ENCODE measurements at places on chromosomes 2 and 18.

DNA sequence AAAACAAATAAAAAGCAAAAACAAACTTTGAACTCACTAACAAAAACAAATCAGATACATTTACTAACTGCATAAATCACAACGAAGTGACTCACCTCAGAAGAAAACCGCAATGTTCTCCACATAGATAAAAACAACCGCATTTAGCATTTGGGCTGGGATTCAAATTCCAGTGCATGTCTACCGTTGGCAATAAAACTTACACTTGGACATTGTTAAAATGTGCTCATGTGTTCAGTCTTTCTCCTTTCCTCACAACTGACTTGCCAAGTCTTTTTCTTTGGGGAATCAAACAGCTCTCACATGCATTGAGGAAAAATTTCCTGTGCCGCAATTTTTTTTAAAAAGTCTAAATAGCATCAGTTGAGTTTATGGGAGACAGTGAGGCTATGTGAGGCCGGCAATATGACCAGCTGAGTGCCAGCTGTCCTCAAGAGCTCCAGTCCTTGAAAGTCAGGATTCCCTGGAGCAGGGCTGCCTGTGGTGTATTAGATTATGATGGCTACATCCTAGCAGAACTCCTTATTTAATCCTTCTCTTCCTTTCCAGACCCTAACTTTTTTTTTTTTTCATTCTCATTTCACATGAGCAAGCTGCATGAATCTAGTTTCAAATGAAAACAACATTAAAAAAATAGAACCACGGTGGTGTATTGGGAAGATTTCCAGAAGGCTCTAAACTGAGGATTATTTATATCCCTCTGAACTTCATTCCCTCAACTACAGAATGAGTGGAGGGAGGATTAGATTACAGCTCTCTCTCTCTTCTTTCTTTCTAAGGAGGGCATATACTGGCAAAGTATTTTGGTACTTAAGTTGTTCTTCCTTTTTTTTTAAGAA lies 70.2 kb upstream of the MEIS1 start:
- no peak for DNase-seq

- DNase-seq = no peak
Measured at GRCh38 chr2:3652896-3653625, 4.9 kb upstream of the ALLC start.

GRCh38 chr18:31146809-31147208 lies 15.8 kb downstream of the DSC1 start:
- no peak for DNase-seq

DNA sequence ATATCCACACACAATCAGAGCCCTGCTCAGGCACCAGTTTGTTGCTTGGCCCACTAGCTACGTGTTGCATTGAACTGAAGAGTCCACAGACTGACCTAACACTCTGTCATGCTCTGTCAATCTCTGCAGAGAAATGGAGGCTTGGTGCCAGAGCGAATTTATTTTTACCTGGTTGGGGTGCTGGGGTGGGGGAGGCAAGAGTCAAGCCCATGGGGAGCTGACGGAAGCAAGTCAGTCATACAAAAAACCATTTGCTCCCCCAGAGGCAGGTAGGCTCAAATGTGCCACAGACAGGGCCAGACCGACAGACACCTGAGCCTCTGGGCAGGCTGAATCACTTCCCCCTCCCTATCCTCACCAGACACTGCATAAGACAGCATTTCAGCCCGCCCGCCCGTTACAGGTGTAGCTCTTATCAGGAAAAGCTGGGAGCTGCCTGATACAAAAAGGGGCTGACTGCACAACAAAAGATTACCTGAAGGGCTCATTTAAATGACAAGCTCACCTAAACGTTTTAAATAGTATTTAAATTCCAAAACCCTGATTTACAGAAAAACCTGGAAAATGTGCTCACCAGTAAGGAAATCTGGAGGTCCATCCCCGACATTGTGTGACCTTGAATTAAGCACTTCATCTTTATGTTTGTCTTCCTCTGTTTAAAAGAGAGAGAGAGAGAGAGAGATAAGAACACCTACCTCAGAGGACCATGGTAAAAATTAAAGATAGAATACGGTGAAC lies 2.1 kb upstream of the PCBP1 start:
- peak; percentile 29 for DNase-seq

- no peak for DNase-seq
Measured at GRCh38 chr2:227655454-227655853, 11.2 kb upstream of the SCYGR5 start.

- DNase-seq = no peak
Measured at GRCh38 chr2:1497122-1497611, 83.9 kb downstream of the TPO start.

GRCh38 chr2:121815216-121815615 lies 59.8 kb downstream of the TSN start:
- DNase-seq = no peak

GRCh38 chr2:43576981-43577892 lies 18.6 kb downstream of the THADA start:
- DNase-seq = no peak

GRCh38 chr2:101123795-101124471 lies 27.2 kb downstream of the TBC1D8 start:
- no peak for DNase-seq
